ENCODE measurements at places on chromosomes 13 and 19.
A peak's percentile ranks its signal among the peaks of the same experiment; 100 is the strongest.

DNA sequence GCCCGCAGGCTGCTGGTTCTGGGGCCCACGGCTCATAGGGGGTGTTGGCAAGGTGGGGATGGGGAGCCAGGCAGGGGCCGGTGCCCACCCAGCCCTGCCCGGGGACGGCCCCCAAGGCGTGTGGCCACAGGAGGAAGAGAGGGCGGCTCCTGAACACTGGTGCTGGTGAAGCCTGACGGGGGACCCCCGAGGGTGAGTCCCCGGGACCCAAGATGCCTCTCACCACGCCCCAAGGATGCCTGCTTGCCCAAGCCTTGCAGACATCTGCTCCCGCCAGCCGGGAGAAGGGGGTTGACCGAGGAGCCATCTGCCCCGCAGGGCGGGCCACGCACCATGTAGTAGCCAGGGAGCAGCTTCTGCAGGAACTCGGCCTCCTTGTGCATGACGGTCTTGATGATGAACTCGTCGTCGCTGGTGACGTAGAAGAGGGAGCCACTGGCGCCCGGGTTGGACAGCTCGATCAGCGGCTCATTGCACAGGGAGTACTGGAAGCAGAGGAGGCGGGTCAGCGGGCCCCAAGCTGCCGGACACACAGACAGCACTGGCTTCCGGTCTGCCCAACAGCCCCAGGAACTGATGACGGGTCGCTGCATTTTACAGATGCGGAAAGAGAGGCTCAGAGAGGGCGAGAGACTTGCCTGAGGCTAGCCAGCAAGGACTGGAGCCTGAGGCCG, 29.6 kb upstream of the CACTIN start:
- no peak for DNase-seq

DNA sequence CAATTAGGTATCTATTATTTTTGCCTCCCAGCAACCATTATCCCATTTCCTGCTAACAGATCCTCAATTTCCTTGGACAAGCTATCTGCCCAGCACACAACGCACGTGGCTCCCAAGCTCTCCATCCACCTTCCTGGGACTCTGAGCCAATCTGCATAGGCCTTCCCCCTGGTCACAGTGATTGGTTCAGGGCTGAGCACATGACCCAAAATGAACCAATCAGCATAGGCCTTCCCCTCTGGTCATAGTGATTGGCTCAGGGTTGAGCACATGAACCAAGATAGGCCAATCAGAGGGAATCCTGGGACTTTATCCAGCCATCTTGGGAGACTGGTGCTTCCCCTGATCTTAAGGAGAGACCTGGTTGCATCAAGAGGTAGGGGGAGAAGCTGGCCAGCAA, 5.8 kb downstream of the CPAMD8 start:
- DNase-seq: no peak

- no peak for DNase-seq
These were observed 472.6 kb upstream of the KLHL1 start for GRCh38 chr13:70580825-70581224.

GRCh38 chr13:39599012-39599411, 4.0 kb downstream of the LHFPL6 start:
- DNase-seq: no peak

- no peak for DNase-seq
These were observed 110.3 kb downstream of the NALCN start for GRCh38 chr13:101305981-101306411.

DNA sequence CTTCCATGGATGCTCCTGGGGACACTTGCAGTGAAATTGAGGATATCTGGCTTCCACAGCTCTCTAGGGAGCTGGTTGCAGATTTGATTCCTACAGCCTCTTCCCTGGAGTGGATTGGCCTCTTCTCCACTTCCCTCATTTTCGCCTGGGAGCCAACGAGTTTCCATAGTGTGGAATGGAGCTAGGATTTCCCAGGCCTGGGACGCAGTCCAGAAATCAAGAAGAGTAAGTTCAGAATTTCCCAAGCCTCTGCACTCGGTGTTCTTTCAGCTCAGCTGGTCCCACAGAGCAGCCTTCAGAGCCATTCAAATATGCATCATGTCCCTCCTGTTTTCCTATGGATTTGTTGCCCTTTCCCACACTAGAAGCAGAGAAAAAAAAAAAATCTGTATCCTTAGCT, 68.2 kb downstream of the RAP2A start:
- no peak for DNase-seq

DNA sequence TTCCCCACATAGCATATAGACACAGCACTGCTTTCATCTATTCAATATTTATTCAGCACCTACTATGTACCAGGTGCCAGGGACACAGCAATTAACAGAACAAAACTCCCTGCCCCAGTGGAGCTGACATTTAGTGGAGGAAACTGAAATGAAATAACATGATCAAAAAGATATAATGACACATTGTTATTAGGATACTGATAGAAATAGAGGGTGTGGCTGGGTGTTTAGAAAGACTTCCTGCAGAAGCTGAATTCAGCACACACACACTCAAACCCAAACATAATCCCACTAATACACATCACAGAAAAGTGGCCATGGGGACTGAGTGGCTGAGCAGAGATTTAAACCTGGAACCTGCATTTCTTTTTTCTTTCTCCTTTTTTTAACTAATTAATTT, 3.8 kb upstream of the CDC37 start:
- DNase-seq: no peak

- peak; percentile 29 for DNase-seq
These were observed 1.2 kb downstream of the LONP1 start for GRCh38 chr19:5718579-5719273.
